ENCODE measurements at places on chromosomes 2 and 18.

- no peak for DNase-seq
These were observed 29.3 kb downstream of the CD8B2 start for GRCh38 chr2:106516436-106516835.

DNA sequence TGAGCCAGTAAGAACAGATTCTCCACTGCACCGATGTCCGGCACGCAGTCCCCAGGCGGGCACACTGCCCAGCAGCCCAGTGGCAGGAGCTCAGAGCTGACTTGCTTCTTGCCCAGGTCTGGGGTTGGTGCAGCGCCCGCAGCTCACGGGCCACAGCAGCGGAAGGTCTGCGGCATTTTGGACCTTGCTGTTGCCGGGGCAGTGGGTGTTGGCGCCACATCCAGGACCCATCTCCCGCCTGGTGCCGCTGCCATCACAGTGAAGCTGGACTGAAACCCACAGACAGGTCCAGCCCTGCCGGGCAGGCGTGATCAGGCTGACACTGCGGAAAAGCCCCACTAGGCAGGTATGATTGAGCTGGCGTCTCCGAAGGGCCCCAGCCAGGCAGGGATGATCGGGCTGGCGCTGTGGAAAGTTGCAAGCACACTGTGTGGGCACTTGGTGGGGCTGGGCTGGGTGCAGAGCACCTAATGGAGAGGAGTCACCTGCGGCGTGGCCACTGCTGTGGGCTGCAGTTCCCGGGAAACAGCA is 75.5 kb downstream of the SLC66A2 start:
- DNase-seq: no peak

DNA sequence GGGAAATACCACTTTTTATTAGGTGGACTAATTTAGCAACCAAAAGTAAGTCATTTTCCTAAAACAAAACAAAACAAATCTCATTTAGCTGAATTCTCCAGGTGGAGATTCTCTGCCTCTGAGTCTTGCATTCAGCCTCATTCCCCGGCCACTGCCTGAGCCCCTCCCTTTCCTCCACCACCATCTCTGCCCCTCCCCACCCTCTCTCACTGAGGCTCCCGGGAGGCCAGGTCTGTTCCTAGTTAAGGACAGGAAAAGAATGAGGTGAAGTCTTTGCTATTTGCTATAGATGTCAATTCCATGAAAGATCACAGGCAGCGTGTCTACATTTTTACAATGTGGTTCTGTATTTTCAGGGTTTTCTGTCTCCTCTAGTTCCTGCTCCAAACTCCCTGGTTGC is 83.0 kb upstream of the SOX11 start:
- DNase-seq: no peak

GRCh38 chr2:195532628-195533271 is 124.3 kb upstream of the SLC39A10 start:
- DNase-seq: no peak

GRCh38 chr2:203394519-203395227 is 66.5 kb downstream of the ABI2 start:
- no peak for DNase-seq

GRCh38 chr2:204645018-204645773 is 99.9 kb downstream of the PARD3B start:
- no peak for DNase-seq

- no peak for DNase-seq
These were observed 808 bp downstream of the ATP5MC3 start for GRCh38 chr2:175180701-175181103.

DNA sequence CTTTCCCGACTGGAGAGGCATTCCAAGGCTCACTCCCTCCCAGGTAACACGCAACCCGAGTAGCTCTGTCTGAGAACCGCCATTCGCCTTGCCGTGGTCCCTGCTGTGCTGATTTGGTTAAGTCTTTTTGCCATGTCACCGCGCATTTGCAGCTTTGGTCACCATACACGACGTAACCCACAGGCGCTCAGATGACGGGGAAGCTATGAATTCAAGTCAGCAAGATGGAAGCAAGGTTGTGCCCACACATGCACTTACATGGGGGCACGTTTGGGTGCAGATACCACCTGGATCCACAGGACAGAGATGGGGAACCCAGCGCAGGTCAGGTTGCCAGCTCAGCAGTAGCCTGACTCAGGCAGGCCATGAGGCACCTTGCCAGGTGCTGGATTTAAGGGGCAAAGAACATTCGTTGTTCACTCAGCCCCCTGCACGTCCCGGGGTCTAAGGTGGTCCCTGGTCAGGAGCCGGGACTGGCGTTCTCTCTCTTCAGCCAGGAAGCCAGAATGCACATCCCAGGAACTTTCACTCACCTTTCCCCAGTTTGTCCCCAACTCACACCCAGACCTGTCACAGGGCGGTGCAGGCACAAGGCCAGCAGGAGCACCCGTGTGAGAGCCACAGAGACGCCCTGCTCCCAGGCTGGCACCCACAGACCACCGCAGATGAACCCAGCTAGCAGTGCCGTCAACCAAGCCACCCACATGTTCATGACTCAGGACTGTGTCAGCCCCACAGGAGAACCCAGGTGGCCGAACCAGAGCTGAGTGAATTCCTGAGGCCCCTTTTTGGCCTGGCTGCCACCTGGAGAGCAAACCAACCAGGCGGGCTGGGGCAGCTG is 19.9 kb downstream of the SNED1 start:
- no peak for DNase-seq

GRCh38 chr2:188519136-188519535 is 227.5 kb downstream of the GULP1 start:
- no peak for DNase-seq

- no peak for DNase-seq
These were observed 916 bp upstream of the PDCD1 start for GRCh38 chr2:241859436-241860183.

DNA sequence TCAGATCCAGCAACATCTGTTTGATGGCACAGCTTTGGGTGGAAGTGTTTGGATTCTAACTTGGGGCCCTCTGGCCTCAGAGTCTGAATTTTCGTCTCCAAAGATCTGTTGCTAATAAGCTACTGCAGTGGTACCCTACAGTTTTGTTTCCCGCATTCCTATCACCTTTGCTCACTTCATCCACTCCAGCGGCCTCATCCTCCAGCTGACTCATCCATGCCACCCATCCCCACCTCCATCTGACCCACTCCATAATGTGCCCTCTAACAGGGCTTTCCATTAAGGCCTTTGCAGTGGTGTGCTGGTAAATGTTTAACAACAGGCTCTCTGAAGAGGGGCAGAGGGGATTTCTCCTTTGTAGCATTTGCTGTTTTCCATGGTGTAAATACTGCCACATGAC is 225.5 kb downstream of the TGIF1 start:
- no peak for DNase-seq

GRCh38 chr2:103962670-103963069 is 891.2 kb upstream of the POU3F3 start:
- no peak for DNase-seq

- DNase-seq: no peak
These were observed 29.8 kb upstream of the LCLAT1 start for GRCh38 chr2:30417253-30417652.

DNA sequence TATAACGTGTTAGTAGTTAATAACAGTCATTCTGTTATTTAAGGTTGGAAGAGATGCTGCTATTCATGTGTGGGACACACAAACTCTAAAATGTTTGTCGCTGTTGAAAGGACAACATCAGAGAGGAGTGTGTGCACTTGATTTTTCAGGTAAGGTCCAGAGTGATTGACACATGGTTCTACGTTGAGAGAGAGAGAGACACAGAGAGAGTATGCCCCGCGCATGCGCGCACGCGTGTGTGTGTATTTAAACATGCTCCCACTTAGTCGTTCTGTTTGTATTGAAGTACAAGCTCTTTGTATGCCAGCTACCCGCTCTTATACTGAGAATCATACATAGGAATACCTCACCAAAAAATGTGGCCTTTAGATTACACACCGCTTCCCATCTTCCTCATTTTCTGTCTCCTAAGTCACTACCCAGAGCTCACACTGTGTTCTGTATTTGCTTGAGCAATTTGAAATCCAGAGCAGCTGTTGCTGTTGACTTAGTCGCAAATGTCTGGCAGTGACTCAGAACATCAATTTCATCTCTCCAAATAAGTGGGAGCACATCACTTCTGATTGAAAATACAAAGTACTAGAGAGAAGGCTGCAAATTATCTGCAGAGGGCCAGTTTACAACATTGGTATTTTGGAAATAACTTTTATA is 148.1 kb downstream of the EML6 start:
- peak; percentile 99 for DNase-seq

- DNase-seq: no peak
These were observed 30.3 kb upstream of the AFTPH start for GRCh38 chr2:64493788-64494187.

DNA sequence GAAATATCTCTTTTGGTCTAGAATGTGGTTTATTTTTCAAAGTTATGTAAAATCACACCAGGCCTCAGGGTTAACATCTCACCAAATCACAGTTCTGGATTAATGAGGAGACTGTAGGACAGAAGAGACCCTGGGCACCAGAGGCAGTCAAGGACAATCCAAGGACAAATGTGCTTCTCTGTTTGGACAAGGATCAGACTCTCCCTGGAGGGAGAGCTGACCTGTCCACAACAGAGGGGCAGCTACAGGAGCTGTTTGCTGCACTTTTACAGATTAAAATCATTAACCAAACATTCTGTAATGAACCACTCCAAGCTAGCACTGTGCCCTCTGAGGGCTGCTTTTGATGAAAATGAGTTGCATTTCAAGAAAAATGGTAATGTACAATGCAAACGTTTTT is 690.6 kb upstream of the SLC8A1 start:
- no peak for DNase-seq

DNA sequence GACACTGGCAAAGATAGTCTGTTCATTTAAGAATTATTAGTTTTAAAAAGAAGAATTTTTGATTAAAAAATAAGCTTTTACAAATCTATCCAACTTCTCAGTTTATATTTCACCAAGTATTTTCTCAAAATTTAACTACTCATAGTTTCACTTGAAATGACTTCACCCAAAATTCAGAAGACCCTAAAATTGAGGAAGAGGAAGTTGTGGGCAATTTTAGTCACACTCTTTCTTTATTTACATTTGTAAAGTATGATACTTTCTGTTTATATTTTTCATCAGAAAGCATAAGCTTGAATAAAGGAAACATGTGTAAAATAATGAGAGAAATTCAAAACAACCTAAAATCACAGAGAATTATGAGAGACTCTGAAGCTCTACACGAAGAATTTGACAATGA is 278.8 kb upstream of the MEIS1 start:
- no peak for DNase-seq

- DNase-seq: no peak
These were observed 180.8 kb downstream of the CAMKMT start for GRCh38 chr2:44542520-44542919.

GRCh38 chr2:197011801-197012641 is 85.5 kb upstream of the PGAP1 start:
- DNase-seq: peak; percentile 24

DNA sequence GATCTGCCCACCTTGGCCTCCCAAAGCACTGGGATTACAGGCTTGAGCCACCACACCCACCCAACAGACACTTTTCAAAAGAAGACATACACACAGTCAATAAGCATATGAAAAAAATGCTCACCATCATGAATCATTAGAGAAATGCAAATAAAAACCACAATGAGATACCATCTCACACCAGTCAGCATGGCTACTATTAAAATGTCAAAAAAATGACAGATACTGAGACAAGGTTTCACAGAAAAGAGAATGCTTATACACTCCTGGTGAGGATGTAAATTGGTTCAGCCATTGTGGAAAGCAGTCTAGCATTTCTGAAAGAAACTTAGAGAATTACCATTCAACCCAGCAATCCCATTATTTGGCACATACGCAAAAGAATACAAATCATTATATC is 1947.2 kb downstream of the SUCLG1 start:
- no peak for DNase-seq

- peak; percentile 59 for DNase-seq
These were observed 15.9 kb downstream of the ERFE start for GRCh38 chr2:238174701-238175100.

DNA sequence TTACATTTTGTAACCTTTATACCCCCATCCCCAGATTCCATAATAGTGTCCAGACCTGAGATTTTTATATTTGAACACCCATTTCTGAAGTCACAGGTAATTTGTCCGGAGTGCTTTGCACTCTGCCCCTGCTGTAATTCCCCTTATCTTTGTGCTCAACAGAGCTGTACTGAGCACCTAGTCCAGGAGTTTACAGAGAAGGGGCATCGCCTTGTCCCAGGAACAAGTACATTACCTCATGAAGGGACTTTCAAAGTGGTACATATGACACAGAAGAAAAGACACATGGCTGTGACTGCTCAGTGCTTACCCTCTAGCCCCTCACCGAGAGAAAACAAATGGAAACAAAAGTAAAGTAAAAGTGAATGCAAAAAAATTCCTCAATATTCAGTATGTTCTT is 373.5 kb downstream of the SOX11 start:
- no peak for DNase-seq

DNA sequence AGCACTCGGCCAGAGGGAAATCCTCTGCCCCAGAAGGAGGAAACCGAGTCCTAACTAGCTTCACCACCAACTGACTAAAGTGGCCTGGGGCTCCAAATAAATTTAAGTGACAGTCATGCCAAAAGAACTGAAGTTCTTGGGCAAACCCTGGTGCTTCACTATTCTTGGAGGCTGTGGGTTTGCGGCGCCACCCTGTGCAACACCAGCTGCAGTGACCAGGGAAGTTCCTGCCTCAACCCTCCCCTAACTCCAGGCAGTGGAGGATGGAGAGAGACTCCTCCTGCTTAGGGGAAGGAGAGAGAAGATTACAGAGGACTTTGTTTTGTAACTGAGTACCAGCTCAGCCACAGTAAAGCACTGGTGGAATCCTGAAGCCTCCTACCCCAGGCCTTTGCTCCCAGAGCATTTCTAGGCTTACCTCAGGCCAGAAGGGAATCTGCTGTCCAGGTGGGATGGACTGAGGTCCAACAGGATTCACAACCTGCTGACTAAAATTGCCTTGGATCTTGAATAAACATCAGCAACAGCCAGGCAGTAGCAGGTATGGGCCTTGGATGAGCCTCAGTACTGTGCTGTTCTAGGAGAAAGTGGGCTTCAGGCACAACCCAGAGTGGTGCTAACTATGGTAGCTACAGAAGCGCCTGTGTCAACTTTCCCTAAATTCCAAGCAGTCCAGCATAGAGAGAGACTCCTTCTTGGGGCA is 29.4 kb upstream of the BMP10 start:
- DNase-seq: no peak

- no peak for DNase-seq
These were observed 37.2 kb upstream of the NEMP2 start for GRCh38 chr2:190571686-190572085.

DNA sequence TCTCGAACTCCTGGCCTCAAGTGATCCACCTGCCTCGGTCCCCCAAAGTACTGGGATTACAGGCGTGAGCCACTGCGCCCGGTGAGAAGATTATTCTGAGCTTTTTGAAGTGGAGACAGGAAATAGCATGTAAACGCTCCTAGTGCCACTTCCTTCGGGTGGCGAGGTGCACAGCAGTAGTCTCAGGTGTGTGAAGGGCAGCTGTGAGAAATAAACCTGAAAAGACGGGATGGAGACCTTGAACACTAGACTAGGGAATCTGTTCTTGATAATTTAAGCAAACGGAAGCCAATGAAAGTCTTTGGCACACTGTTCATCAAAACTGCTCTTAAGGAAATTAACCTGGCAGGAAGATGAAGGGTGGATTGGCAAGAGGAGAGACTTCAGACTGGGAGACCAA is 439 bp upstream of the PLEKHH2 start:
- DNase-seq: no peak

Data from SHP77 (cell line).